Stimulated activated CD4-positive, alpha-beta T cell treated with anti-CD3 and anti-CD28 coated beads, Interleukin-4, amount 100 ng/mL, for 24 hours (primary cell): ENCODE measurements at places on chromosomes 1 and 21.

GRCh38 chr1:86089765-86090164 is 66.8 kb downstream of the COL24A1 start:
- no peak for DNase-seq

DNA sequence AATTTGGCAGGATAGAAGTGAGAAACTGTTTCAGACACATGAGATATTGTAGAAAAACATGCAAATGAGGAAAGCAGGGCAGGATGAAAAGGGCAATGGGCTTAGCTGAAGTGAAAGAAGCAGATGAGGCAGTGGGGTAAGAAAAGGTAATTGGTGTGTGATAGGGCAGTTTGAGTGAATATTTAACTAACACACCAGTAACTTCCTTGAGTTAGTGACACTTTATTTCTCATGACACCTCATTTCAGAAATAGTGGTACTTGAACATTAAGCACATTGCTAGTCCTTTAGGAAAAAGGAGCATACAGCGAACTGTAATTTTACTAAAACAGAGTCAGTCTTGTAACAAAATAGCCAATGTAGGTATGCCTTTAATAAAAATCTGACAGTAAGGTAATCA is 415.0 kb downstream of the DPYD start:
- DNase-seq = no peak

DNA sequence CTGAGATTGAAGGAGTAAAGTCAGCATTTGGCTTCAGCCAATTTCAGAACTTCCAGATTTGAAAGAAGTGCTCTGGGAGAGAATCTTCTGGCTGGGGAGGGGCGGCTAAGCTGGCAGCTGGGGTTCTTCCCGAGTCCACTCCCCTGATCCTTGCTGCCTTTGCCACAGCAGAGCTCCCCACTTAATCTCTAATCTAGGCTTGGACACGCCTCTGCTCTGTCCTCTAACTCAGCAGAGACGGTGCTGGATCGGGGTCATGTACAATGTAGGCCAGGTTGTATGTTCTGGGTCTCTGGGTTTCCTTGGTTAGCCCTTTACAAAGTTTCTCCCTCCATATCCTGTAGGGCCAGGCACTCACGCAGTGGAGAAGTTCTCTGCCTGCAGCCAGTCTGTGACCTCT is 10.1 kb upstream of the GSTM3 start:
- no peak for DNase-seq

- no peak for DNase-seq
These were observed 172.7 kb downstream of the NPHP4 start for GRCh38 chr1:5819391-5820025.

- DNase-seq = no peak
These were observed 94.0 kb upstream of the KIF26B start for GRCh38 chr1:245060684-245061374.

DNA sequence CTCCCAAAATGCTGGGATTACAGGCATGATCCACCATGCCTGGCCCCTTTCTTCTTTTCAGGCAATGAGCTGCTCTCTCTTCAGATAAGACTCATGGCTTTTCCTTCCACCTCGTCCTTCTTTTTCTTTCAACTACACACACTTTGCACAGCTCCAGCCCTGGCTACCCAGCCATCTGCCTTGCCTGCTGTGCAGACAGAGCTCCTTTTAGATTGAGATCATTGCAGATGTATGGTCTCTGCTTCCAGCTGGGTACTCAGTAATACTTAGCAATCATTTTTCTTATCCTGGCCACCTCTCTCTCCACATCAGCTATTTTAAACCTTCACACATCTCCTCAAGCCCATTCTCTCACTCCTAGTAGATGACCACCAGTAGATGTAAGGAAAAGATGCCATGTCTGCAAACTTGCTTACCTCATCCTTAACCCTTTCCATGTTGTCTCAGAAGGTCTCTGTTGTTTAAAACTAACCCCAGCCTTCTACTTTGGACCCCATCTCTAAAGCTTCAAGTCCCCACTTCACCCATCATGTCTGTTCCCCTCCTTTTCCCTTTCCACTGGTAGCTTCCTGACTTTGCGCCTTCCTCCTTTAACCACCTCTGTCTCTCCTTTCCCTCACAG is 7.3 kb downstream of the RAB4A start:
- no peak for DNase-seq

DNA sequence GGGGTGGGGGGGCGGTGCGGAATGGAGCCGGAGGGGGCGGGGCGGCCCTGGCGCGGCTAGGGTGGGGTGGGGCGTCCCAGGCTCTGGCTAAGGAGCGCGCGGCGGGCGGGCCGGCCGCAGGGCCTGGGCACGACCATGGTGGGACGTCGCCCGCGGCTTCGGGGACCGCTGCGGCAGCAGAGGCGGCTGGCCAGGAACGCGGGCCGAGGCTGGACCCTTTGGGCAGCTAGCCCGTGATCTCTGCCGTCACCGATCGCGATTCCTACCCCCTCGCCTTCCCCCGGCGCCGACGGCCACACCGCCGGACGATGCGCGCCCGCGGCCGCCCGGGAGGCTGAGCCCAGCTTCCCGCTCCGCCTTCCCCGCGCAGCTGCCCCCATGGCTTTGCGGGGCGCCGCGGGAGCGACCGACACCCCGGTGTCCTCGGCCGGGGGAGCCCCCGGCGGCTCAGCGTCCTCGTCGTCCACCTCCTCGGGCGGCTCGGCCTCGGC is at the start of gene MAP3K21:
Gene MAP3K21 (plus strand): TSS at position 74 of the 491 bp plus-strand sequence. CDS start 305 bp downstream, at position 379.
- DNase-seq = no peak

GRCh38 chr1:211118407-211119102 is 15.4 kb downstream of the KCNH1 start:
- no peak for DNase-seq

DNA sequence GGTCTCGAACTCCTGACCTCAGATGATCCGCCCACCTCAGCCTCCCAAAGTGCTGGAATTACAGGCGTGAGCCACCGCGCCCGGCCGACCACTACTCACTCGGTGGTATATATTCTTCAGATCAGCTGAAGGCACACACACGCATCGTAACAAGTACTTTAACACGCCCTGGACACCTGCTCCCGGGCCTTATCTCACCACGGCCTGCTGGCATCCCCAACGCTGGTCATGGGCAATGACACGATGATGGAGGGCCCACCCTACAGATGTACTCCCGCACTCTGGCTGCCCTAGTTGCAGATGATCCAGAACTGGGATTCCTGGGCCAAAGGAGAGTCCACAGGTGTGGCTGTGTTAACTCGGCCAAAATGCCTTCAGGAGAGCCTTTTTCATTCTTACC is 11.6 kb downstream of the UBE2J2 start:
- no peak for DNase-seq
